ENCODE measurements at places on chromosomes 7 and 10.

- DNase-seq, result no peak
Observed at GRCh38 chr10:17229717-17229966, 1.6 kb downstream of the VIM start.

DNA sequence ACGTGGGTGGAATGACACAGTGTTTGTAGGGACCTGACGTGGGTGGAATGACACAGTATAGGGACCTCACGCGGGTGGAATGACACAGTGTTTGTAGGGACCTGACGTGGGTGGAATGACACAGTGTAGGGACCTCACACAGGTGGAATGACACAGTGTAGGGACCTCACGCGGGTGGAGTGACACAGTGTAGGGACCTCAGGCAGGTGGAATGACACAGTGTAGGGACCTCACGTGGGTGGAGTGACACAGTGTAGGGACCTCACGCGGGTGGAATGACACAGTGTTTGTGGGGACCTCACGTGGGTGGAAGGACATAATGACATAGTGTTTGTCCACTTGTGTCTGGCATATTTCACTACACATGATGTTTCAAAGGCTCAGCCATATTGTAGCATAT lies 19.3 kb downstream of the PPP2R2D start:
- peak; percentile 64 for DNase-seq

DNA sequence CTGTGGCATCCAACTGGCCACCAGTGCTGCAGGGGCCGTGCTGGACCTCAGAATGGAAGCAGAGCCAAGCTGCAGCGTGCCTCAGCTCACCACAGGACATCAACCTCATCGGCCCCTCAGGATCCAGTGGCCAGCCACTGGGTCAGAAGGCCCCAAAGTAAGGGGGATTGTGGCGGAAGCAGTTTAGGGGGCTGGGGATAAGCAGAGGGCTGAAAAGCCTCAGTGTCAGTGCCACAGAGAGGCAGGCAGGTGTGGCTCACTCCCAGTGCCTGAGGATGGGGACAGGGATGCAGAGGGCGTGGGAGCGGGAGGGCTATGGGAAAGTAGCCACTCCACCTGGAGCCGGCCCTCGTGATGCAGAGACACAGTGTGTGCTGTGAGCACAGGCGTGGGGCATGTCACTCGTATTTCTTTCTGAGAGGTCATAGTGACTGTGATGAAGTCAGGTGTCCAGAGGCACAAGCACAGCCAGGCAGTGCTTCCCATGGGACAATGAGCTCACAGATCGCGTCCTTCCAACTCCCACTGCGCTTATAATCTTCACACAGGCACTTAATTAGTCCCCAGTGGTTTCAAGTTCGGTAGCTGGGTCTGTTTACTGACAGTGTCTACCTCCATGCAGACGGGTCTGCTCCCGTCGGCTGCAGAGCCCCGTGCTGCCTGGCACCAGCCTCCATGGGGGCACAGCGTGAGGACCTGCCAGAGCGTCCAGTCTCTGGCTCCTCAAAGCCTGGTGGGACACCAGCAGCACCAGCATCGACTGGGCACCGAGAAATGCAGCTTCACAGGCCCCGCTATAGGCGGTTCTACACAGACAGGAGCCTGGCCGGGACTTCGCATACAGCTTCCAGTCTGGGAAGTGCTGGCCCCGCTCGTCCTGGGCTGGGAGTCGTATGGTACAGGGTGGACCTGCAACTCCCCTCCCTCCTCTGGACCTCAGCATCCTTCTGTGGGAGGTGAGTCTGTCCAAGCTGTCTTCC lies 42.9 kb upstream of the CNPY1 start:
- no peak for DNase-seq

GRCh38 chr7:50492770-50493519 lies 42.8 kb upstream of the FIGNL1 start:
- no peak for DNase-seq

GRCh38 chr10:132590752-132591121 lies 53.1 kb downstream of the INPP5A start:
- DNase-seq, result no peak

- DNase-seq, result no peak
Observed at GRCh38 chr10:95908450-95908849, 675 bp downstream of the CC2D2B start.

All from stimulated activated CD4-positive, alpha-beta T cell treated with anti-CD3 and anti-CD28 coated beads, Interleukin-1b, Interleukin-23, amount 100 ng/mL, for 48 hours (primary cell).